ENCODE measurements at places on chromosomes 5 and 9.

DNA sequence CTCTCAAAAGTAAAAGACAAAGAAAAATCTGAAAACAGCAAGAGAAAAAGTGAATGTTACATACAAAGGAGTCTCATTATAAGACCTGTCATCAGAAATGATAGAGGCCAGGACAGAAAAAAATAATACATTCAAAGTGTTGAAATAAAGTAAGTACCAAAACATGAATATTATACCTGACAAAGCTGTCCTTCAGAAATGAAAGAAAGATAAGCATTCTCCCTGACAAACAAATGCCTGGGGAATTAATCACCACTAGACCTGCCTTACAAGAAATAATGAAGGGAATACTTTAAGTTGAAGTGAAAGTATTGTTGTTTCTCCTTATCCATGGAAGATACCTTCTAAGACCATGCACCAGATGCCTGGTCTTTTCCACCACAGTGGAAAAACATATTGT, 1605.2 kb upstream of the CDH6 start:
- DNase-seq, result no peak

- no peak for DNase-seq
Observed at GRCh38 chr5:169753795-169754194, 116.7 kb downstream of the DOCK2 start.

DNA sequence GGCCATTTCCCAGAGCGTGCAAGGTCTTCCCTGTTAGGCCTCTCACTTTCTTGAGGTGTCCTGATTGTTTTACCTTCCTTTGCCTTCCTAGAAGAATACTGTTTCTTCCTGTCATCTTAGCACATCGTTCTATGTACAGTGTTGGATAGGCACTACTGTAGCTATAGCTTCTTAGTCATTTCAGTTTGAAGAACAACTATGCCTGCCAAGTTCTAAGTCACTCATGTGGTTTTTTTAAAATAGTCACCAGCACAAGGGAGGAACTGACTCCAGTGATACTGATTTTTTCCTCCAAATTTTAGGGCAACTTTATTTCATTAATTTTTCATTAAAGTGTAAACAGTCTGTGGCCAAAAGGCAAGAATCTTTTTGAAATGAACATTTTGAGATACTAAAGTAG, 122.4 kb upstream of the NR5A1 start:
- DNase-seq, result no peak

- peak; percentile 18 for DNase-seq
Observed at GRCh38 chr5:80182809-80183580, 72.9 kb downstream of the SERINC5 start.

GRCh38 chr5:119876522-119876921, 247.2 kb downstream of the FAM170A start:
- no peak for DNase-seq

DNA sequence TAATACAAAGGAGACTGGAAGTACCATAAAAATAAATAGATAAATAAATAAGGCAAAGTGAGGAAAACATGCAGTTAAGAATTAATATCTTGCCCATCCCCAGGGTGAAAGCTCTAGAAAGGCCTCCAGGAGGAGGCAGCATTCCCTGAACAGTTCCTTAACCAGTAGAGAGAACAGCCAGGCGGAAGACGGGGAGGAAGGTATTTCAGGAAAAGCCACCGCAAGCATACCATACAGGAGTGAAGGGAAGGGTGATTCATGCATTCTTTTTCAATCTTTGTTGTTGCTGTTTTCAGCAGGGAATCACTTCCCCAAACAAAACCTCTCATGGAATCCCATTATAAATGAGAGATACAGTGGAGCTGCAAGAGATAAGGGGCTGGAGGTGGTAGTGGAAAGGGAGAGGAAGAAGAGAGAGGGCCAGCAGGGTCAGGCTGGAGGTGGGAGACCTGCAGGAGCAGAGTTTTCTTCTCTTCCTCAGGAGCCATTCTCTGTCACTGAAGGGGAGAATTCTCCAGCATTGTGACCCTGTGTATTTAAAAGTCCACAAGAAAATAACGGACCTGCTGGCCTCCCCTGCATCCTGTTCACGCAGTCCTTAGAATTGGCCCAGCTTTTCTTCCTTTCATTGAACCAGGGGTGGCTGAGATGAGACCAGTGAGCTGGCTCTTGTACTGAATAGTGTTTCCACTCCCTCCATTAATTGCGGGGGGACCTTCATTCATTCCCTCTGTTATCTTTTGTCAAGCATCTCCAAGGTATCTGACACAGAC, 255.9 kb downstream of the FAM114A2 start:
- DNase-seq, result no peak

- no peak for DNase-seq
Observed at GRCh38 chr9:16870596-16871335, at the start of gene BNC2. Gene BNC2, minus strand, starts transcription at chr9:16870670. Its CDS starts 22 bp downstream, at chr9:16870648.
